Prostate gland (tissue), 2 donors: ENCODE measurements at places on chromosomes 6 and 20.

DNA sequence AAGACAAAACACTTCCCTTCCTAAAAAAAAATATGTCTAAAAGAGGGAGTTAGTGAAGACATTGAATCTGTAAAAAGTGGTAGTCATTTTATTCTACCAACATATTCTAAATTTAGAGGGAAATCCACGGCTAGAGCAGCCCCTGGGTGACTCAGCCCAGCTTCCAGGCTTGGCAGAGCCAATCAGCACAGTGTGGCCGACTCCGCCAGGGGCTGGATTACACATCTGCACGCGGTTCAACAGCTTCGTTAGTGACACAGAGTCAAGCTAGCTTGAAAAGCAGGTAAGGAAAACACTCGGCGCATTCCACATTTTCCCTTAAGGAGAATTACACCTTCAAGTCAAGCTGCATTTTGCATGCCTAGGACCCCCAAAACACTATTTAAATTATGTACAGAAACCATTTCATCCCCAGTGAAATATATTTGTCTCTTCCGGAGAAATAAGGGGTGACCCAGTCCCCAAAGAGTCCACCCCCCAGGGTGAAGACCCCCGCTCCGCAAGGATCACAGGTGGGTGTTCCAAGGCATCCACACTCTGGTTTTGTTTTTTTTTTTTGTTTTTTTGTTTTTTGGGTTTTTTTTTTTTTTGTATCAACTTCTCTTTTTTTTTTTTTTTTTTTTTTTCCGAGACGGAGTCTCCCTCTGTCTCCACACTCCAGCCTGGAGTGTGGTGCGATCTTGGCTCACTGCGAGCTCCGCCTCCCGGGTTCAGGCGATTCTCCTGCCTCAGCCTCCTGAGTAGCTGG, 58.4 kb upstream of the ARID1B start:
- no peak for DNase-seq
- no peaks in the 10 kb centered on the region for H3K27me3 ChIP-seq
- no peak overlapping the region for H3K4me3 ChIP-seq

- no peak overlapping the region for H3K4me3 ChIP-seq
- DNase-seq = no peak
- no peaks in the 10 kb centered on the region for H3K4me1 ChIP-seq
- no peak overlapping the region for H3K27ac ChIP-seq
Measured at GRCh38 chr6:22149096-22149495, 147.7 kb downstream of the PRL start.

DNA sequence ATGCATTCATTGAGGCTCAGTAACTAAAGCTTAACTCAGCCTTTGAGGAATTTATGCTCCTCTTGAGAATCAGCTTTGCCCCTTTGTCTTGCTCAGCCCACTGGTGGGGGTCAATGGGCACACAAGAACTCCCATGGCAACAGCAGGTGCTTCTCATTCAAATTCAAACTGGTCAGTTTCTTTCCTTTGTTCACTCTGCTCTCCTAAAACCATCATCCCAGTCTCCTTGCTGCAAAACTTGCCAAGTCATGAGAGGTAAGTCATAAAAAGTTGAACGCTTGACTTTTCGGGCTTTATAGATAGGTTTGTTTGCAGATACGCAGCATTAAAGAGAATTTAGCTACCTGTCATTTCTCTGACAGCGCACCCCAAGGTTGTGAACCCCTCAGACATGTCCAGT, 146.8 kb downstream of the TFAP2A start:
- H3K36me3 ChIP-seq = no peaks in the 10 kb centered on the region
- H3K27ac ChIP-seq = no peak overlapping the region
- H3K4me1 ChIP-seq = no peaks in the 10 kb centered on the region

- no peak overlapping the region for H3K4me3 ChIP-seq
- H3K27ac ChIP-seq = no peak overlapping the region
- H3K27me3 ChIP-seq = no peaks in the 10 kb centered on the region
- no peaks in the 10 kb centered on the region for H3K36me3 ChIP-seq
Measured at GRCh38 chr6:163460307-163460782, 45.8 kb downstream of the QKI start.

GRCh38 chr6:142548566-142548965, 246.8 kb downstream of the ADGRG6 start:
- H3K27ac ChIP-seq = no peak overlapping the region
- no peaks in the 10 kb centered on the region for H3K4me1 ChIP-seq
- H3K36me3 ChIP-seq = no peaks in the 10 kb centered on the region
